ENCODE measurements at places on chromosomes 2 and 18.

GRCh38 chr2:161420406-161421074 is 4.4 kb downstream of the TBR1 start:
- no peak for DNase-seq

DNA sequence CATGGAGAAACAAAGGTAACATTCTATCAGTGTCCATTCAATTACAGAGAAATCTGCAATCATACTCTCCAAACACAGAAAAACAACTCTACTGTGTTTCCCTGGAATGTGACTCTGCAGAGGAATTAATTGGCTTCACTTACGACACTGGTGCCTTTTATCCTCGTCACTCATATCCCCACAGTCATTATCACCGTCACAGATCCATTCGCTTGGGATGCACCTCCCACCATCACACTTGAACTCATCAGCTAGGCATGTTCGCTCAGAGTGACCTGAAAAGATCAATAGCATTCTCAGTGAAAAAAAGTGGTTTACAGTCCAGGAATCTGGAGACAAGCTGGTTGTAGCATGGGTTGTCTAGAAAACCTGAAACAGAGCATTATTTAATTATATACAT is 124.3 kb downstream of the DHRS9 start:
- no peak for DNase-seq

DNA sequence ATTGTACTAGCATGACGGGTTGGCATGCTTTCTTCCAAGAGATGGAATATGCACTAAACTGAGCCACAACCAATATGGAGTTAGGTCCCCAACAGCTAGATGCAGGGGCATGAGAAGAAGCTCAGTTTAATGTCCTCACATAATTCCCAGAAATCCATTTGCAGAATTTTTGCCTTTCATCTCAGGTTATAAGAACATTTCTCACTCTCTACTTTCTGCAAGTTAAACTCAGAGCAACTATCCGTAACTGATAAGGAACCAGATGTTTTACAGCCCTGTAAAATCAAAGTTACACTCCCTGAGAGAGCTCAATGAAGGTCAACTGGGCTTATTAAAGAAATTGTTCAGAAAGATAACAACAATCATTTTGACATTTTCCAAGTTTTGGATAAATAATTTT is 30.7 kb downstream of the COPS8 start:
- no peak for DNase-seq

GRCh38 chr2:179565807-179566206 is 295.6 kb downstream of the ZNF385B start:
- DNase-seq = no peak

- no peak for DNase-seq
Observed at GRCh38 chr2:36413218-36413617, 57.6 kb downstream of the CRIM1 start.

DNA sequence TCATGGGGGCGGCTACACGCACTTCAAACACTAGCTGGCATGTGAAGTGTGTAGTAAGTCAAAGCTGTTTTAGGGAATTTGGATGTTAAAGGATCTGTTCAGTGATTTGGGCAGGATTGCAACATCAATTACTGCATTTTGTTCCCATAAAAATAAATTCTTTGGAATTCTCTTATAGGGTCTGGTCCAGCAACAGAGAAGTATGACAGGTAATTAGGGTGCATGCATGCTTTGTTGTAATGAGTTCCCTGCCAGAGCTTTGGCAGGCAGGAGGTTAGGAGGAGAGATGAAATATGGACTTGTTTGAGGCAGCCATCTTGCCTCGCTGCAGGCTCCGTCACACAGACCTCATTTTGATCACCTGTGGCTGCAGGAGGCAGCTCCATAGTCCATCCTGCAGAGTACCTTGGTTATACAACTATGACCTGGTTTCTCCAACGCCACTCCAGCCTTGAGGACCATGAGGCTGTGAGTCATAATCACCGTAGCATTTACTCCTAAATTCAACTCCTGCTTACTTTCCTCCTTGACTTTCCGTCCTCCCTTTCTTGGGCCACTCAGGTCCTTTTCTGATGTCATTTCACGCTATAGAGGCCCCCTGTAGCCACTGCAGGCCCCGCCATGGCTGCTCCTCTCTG is 26.5 kb upstream of the EML4 start:
- no peak for DNase-seq

DNA sequence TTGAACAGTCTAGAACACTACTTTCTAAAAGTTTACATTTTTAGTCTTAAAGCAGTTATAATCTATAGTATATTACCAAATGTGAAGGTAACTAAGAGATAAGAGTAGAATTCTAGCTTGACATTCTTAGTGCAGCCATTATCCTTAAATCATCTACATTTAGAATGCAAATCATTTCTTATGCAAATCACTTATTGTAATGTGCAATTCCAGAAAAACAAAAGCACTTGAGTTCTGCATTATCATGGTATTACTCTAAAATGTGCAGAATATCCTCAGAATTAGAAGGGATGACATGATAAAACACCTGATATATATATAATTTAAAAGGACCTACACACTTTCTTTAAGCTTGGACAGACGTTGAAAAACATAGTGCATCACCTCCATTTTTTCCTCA is 712 bp upstream of the LRRTM4 start:
- DNase-seq = no peak

GRCh38 chr2:111176867-111177266 is 56.2 kb downstream of the BCL2L11 start:
- DNase-seq = no peak

DNA sequence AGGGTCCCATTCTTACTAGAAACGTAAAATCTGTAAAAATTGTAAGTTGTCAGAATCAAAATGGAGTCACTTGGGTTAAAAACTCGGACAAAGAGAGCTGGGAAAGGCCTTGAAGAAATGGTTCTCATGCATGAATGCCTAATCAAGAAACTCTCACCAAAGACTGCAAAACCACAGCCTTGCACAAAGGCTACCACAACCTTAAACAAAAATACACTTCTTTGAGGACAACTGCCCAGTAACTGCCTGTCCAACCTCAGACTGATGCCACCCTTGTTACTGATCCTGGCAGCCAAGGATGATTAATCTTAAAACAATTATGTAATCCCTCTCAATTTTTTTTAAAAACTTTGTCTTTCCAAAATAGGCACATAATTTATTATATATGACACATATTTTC is 299.3 kb downstream of the CCDC85A start:
- DNase-seq = no peak

GRCh38 chr2:238904716-238905115 is 56.8 kb downstream of the TWIST2 start:
- DNase-seq = no peak

- DNase-seq = no peak
Observed at GRCh38 chr2:148967056-148967455, 71.4 kb upstream of the LYPD6B start.

DNA sequence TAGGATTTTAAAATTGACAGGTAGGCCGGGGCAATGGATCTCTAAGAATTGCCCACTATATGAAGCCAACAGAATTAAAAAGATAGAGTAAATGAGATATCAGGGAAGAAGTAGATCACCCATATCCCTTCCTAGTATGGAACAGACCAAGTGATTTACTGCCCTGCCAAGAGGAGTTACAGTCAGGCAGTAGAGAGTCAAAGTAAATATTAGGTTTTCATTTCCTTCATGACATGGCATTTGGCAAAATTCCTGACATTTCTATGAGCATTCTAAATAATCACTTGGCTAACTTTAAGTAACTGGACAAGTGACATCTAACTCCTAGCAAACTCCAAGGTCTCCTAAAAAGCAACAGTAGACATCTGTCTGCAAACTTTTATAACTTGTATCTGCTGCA is 33.5 kb downstream of the GALNT5 start:
- DNase-seq = no peak

DNA sequence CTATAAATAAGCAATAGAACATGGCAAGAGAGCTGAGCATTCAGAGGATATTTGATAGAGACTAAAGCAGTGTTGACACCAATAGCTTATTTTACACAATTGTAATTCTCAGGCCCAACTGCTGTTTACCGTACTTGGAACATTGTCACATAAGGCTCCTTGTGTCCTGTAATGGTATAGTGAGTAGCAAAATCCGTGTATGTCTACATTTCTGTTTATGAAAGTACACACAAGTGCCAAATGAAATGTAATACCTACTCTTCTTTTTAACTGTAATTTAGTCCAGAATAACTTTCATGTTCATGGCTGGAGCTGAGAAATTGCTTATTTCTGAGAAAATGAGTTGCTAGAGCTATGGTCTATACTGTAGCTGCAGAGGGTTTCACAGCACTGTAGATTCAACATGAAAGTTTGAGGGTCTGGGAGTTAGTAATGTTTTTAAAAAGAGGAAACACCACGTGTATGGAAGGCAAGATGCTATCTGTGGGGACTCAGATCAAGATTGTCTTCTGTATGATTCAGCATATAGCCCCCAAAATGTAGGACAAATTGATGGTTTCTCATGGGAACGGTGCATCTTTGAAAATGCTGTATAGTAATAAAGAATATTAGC is 110.2 kb upstream of the NOSTRIN start:
- DNase-seq = no peak

DNA sequence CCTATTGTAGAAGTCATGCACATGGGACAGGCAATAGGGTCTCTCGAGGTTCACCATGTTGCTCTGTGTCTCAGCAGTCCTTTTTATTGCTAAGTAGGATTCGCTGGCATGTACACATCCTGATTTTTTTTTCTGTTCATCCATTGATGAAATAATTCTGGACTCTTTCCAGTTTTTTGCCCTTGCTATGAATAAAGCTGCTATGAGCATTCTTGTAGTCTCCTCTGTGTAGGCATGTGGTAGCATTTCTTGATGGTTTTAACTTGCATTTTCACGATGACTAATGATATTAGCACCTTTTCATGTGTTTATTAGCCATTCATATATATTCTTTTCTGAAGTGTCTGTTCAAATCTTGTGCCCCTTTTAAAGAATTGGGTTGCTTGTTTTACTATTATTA is 65.8 kb upstream of the EDAR start:
- DNase-seq = no peak

DNA sequence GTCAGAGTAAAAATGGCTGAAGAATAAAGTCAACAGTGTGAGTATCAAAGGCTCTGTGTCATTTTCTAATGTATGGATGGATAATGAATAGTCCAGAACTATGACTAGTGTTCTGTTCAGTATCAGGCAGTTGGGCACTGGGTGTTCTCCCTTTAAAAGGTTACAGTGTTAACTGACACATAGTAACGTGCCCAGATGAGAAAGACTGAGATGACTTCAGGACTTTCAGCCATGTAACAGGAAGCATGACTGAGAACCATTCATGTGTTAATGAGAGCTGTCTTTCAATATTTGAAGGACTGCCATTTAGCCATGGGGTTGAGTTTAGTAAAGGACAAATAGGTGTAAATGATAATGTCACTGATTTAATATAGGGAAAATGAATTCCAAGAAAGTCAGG is 187.1 kb downstream of the GULP1 start:
- no peak for DNase-seq

DNA sequence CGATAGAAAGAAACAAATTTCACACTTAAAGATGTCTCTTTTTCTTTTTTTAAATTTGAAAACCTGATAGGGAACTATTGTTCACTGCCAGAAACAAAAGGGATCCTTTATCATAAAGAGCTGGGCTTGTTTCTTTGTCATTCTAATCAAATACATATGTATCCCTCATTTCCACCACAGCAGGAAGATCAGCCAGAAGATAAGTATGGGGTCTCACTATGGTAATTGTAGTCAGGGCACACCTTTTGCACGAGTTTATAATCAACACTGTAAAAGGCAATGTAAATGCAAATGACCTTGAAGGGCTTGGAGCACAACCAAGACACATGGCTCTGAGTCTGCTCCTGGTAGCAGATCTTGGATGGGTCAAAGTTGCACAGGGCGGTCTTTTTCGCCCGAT is 109.5 kb downstream of the NXPH2 start:
- no peak for DNase-seq

GRCh38 chr2:191190861-191191552 is 40.2 kb upstream of the STAT4 start:
- DNase-seq = no peak

- DNase-seq = no peak
Observed at GRCh38 chr2:128299628-128300027, 19.0 kb downstream of the HS6ST1 start.

DNA sequence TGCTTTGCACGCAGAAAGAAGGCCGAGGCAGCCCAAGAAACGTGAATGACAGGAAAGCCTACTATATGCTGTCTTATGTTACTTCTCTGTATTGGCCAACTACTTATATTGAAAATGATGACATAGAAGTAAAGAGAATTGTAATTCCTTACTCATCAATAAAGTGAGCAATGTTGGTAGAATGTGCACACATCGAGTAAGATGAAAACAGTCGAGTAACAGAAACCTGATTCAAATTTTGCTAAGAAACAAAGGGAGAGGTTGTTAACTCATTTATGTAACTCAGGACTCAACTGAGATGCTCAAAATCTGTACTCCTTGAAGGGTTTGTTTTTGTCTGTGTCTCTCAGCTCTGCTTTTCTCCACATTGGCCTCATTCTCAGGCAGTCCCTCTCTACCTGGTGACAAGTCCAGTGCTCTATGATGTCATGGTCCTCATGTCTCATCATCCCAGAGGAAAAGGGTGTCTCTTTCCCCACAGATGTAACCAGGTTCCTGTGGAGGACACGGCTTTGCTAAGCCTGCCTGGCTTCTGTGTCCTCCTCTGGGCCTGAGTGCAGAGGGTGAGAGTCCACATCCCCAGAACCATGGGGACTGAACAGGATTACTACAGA is 30.3 kb upstream of the CCDC93 start:
- no peak for DNase-seq

- no peak for DNase-seq
Observed at GRCh38 chr2:206213514-206213845, 53.8 kb downstream of the EEF1B2 start.

DNA sequence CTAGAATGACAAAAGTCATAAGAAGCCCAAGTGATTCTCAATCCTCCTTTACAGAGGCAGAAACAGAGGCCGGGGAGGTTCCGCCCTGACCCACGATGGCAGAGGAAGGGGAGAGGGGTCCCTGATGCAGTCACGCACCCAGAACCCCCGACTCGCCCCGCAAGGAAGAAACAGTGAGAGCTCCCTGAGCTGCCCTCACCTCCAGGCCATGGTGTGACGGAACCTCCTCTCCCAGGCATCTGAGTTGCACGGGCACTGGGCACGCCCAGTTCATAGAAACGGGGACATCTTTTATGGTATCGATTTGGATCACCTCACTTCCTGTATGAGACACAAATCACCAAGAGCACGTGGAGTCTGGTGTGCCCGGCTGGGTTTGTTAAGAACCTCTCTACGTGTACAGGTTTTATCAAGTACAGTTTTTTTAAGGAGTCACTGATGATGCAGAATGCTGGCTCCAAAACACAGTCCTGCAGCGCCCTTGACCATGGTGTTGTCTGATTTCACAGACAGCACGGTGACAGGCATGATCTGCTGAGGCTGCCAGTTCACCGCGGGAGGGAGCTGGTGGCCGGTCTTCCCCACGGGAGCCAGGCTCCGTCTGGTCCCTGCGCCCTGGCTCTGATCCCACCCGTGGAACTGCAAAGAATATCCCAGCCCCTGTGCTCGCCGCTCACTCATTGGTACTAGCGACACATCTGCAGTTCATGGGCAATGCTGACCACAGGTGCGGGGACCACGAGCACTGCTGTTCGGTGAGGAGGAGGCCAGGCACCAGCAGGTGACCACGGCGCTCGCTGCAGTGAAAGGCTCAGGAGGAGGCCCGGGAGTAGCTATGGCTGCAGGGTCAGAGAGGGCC is 35.6 kb downstream of the PXDN start:
- DNase-seq = no peak

Data from activated CD8-positive, alpha-beta memory T cell treated with anti-CD3 and anti-CD28 coated beads for 24 hours (primary cell).